Peyer's patch (tissue), 4 donors: ENCODE measurements at places on chromosomes 1 and 21. TPM values are rescaled to one million over a fixed set of nuclear protein-coding genes. Genes with fewer than 3 reads are reported as not detected.

DNA sequence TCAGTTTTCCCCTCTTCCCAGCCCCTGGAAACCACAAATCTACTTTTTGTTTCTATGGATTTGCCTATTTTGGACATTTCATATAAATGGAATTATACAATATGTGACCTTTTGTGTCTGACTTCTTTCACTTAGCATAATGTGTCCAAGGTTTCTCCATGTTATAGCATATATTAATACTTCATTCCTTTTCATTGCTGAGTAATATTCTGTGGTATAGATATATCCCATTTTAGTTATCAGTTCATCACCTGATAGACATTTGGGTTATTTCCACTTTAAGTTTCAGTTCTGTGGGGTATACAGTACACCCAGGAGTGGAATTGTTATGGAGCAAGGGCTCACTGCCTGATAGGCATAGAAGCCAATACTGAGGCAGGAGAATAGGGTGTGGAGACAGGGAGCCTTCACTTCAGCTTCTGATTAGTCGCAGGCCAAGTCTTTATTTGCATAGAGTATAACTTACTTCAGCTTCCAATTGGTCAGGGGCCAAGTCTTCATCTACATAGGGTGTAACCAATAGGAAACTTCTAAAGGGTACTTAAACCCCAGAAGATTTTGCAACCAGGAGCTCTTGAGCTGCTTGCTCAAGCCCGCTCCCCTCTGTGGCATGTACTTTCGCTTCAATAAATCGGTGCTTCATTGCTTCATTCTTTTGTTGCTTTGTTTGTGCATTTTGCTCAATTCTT is 8.3 kb upstream of the NVL start:
- no peak for DNase-seq

DNA sequence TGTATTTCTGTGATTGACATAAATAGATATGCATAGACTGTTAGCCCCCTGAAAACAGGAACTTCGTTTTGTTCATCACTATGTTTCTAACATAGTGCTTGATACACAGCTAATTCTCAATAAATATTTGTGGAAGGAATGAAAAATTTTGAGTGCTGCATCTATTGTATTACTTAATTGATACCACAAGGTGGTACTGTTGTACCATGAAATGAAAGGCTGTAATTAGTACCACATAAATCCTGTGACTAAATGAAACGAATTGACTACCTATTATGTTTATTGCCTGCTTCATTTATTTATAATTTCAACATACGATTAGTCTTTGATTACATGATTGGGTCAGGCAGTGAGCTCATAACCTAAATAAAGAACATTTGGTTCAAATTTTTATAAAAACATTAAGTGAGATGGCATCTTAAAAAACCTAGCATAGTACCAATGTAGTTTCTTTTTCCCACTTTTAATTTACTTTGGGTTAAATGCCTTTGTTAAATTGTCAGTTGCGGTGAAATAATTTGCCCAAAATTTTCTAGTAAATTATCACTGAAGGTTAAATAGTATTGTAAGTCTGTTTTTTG is 15.0 kb upstream of the TGFB2 start:
- no peak for DNase-seq

Gene FAM167B
- not detected for total RNA-seq

Gene LHX8
- not detected for total RNA-seq

Gene TFF2
- total RNA-seq, result not detected
